ENCODE measurements at places on chromosomes 4 and X.

GRCh38 chrX:102345916-102346315 is 93.9 kb downstream of the NXF2B start:
- DNase-seq: peak; percentile 79

DNA sequence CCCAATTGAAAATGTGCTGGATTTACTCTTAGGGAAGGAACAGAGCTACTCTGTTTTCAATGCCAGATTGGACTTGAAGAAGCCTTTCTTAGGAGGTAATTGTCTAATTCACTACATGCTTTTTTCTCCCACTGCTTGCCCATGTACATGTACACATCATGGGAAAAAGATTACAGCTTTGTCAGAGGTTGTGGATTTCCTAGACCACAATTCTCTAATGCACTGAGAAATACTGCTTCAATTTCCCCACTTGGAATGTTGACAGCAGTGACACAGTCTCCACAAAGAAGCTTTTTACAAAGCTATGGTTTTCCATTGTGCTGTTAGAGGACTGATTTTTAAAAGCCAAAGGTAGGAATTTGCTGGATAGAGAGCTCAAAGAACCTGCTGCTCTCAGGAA is 19.5 kb downstream of the ZAR1 start:
- DNase-seq: no peak

- no peak for DNase-seq
Measured at GRCh38 chr4:85951-86350, 32.8 kb downstream of the ZNF595 start.

- DNase-seq: no peak
Measured at GRCh38 chr4:98386-98785, 25.9 kb upstream of the ZNF718 start.

- no peak for DNase-seq
Measured at GRCh38 chr4:138861135-138861534, 154.4 kb upstream of the NOCT start.

DNA sequence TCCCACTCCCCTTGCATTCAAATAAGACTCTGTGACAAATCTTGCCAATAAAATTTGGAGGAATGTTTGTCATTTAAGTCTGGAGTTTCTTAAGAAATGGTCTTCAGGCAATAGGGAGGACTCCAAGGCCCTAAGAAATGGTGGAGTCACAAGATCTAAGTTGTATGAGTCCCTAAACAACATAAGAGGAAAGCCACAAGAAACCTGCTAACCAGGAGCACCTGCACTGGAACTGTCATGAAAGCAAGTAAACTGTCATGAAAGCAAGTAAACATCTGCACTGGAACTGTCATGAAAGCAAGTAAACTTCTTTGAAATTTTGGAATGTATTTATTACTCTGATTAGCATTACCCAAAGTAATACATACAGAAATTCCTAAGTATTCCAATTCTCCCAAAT is 3.5 kb downstream of the CNOT6L start:
- DNase-seq: no peak

GRCh38 chrX:44580466-44580865 is 37.8 kb upstream of the FUNDC1 start:
- DNase-seq: no peak

GRCh38 chr4:98692411-98692810 is 34.0 kb upstream of the TSPAN5 start:
- no peak for DNase-seq

- no peak for DNase-seq
Measured at GRCh38 chr4:113147498-113148111, 98.2 kb downstream of the ANK2 start.

GRCh38 chr4:150944660-150945059 is 70.4 kb downstream of the LRBA start:
- no peak for DNase-seq

GRCh38 chrX:132023896-132024386 is 839 bp downstream of the STK26 start:
- peak; percentile 49 for DNase-seq
